ENCODE measurements at places on chromosomes 4 and X.
A peak's percentile ranks its signal among the peaks of the same experiment; 100 is the strongest.

DNA sequence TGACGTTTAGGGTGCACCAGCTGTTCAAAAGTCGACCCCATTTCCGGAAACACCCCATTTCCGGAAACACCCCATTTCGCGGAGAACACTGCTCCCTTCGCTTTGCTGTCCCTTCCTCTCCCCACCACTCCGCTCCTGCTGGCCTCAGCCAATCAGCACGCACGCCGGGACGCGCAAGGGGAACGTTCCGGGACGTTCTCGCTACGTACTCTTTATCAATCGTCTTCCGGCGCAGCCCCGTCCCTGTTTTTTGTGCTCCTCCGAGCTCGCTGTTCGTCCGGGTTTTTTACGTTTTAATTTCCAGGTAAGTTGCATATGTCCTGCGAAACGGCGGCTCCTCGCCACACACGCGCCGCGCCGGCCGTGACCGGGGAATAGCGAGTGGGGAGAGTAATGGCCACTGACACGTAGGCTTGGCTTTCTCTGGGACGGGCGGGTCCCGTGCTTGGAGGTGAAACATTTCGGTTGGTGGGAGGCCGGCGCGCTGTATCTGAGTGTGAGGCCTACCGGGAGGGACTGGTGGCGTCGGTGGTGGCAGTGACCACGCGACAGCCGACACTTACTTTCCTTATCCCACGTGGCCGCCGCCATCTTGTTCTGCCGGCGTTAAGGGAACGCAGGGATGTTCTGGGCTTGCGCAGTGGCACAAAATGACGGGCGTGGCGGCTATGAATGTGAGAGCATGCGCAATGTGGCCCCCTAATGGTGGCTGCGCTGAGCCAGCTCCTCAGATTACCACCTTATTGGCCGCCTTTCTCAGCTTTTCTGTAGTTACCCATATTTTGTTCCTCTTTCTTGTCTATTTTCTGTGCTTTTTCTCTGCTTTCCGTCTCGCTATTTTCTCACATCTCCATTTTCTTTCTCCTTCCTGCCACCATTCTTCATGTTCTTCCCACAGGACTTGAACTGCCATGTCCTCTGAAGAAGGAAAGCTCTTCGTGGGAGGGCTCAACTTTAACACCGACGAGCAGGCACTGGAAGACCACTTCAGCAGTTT is at the start of gene RBM3:
TSS of gene RBM3 (plus strand) at position 215 of the 997 bp plus-strand sequence. CDS start at position 912, 697 bp downstream.
- peak; percentile 69 for DNase-seq

DNA sequence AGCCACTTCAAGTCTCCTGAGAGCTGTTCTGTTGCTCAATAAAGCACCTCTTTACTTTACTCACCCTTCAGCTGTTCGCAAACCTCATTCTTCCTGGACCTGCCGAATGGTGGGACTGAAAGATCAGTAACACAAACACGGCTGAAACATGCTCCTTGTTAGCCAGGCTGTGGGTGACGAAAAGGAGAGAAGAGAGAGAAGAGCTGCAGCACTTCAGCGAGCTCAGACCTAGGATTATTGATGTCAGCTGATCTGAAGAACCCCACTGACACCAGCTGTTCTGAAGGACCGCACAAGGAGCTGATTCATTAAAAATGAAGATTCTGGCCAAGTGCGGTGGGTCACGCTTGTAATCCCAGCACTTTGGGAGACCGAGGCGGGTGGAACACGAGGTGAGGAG is 2020.0 kb upstream of the ADGRL3 start:
- DNase-seq: no peak

DNA sequence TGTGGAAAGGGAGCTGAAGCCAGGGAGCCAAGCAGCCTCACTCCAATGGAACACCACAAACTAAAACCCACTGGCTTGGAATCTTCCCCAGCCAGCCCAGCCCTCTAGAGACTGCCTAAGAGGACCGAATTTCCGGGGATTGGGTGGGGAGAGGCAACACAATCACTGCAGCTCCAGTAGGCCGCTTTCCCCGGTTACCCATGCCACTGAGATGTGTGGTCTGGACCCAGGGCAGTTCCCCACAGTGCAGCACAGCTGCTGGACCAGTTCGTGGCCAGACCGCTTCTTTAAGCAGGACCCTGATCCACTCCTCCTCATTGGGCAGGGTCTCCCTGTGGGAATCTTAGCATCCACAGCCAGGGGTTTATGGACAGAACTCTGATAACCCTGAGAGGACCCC is 91.9 kb upstream of the PAGE3 start:
- no peak for DNase-seq

DNA sequence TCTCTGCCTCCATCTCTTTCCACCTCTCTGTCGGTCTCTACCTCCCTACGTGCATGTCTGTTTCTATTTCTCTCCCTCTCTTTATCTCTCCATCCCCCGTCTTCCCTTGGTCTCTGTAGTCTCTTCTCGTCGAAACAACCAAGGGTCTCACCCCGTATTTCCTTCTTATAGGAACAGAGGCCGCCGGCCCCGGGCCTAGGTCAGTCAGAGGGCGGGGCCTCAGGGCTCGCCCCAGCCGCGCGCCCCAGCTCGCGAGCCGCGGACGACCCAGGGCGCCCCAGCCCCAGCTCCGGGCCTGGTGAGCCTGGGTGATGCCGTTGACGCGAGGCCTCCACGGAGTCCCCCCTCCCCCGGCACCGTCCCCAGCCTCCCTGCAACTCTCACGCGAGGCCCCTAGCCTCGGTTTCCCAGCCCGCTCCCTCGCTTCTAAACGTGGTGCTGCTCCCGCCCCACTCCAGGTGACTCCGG is 6.6 kb downstream of the TIMM17B start:
- DNase-seq: no peak

GRCh38 chrX:40700640-40701342 is 34.6 kb downstream of the MED14 start:
- DNase-seq: no peak

DNA sequence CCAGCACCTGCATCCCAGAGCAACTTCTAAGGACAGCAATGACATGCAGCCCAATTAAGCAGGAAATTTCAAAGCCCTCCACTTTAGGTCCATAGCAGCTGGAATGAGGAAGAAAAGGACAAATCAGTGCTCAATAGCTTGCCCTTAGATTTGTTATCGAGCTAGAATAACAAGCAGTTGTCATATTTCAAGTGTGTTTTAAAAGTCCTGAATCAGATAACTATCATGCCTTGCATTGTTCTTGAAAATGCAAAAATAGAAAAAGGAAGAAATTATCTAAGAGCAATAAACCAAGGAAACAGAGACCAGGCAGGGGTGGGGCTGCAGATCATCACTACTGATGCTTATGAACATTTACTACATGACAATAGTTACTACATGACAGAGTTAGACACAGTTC is 43.9 kb upstream of the KLF3 start:
- DNase-seq: no peak

GRCh38 chr4:3365871-3366842 is 73.3 kb downstream of the RGS12 start:
- DNase-seq: no peak

GRCh38 chr4:80610845-80611677 is 275.5 kb downstream of the CFAP299 start:
- DNase-seq: no peak
